ENCODE measurements at places on chromosomes 1 and 21.

- peak; percentile 87 for DNase-seq
These were observed 32.9 kb downstream of the GPA33 start for GRCh38 chr1:167057241-167057688.

- DNase-seq, result no peak
These were observed 5.1 kb downstream of the HDGF start for GRCh38 chr1:156746406-156746727.

- peak; percentile 90 for DNase-seq
These were observed 37.4 kb downstream of the RASSF5 start for GRCh38 chr1:206544562-206545257.

GRCh38 chr1:205929496-205930194 lies 13.6 kb downstream of the SLC26A9 start:
- DNase-seq, result no peak

DNA sequence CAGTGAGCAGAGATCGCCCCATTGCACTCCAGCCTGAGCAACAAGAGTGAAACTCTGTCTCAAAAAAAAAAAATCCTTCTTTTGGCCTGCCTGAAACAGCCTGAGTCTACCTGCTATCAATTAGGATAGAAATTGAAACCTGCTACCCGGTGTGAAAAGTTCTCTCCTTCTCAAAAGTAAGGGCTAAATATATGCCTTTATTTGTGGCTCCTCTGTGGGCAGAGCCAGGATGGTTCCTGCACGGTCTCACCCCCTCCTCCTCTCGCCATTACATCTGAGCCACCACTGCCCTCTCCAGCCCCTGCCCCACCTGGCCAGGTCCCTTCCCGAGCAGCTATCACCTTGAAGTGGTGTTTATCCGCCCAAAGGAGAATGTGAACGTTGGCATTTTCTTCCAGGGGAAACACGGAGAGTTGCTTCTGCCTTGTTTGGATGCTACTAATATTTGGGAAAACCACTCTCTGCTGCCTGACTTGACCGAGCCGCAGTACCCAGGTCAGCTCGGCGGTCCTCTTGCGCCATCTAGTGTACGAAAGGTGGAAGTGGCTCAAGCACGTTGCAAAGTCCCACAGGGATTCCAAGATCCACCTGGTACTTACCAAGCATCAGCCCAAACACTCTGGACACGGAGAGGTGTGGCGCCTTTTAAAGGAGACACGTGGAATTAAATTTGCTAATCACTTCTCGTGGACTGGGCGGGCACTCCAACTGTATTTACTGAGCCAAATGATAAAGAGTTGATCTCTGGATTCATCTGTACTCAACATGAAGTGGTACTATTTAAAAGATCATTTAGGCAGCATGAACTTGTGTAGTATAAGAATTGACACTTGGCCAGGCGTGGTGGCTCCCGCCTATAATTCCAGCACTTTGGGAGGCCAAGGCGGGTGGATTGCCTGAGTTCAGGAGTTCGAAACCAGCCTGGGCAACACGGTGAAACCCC lies 31.9 kb downstream of the SETD4 start:
- peak; percentile 90 for DNase-seq

GRCh38 chr1:30533141-30533540 lies 190.2 kb downstream of the MATN1 start:
- DNase-seq, result no peak

- DNase-seq, result no peak
These were observed 27.7 kb downstream of the UCHL5 start for GRCh38 chr1:193031431-193031830.

Data from eye (tissue), 1 donor.